Type B pancreatic cell (in vitro differentiated cells): ENCODE measurements at places on chromosomes 16 and 17. TPM values are rescaled to one million over a fixed set of nuclear protein-coding genes. Genes with fewer than 3 reads are reported as not detected.

DNA sequence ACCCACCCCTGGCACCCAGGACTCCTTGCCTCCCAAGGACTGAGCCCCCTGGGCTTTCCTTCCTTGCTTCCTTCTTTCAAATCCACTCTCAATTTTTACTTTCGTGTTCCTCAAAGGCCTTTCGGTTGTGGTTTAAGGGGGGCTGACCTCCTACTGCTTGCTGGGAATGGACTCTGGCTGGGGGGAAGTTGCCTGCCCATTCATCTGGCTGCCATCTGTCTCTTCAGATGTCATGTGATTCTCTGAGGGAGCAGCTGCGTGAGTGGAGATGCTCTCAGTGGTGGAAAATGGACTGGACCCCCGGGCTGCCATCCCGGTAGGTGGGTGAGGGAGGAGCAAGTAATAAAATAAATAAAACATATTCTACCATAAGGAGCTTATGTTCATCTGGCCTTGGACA lies 93.8 kb upstream of the RPRML start:
- no peak for DNase-seq

DNA sequence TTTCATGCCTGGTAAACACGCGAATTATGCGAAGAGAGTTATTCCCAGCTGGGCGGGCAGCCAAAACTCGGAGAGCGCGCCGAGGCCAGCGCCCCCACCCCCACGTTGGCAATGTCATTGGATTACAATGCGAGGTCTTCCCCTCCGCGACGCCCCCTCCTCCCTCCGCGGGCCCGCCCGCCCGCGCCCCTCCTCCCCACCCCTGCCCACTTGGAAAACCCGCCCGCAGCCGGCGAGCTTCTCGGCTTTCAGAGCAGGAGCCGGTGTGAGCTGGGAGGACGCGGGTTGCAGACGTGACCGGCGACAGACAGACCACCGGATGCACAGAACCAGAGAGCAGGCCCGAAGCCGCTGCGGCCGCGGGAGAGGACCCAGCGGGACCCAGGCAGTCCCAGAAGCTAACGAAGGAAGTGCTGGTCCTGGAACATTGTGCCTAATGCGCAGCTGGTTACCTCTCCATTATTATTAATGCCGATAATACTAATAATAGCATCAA lies 4.0 kb downstream of the NOG start:
- DNase-seq: peak; percentile 74

DNA sequence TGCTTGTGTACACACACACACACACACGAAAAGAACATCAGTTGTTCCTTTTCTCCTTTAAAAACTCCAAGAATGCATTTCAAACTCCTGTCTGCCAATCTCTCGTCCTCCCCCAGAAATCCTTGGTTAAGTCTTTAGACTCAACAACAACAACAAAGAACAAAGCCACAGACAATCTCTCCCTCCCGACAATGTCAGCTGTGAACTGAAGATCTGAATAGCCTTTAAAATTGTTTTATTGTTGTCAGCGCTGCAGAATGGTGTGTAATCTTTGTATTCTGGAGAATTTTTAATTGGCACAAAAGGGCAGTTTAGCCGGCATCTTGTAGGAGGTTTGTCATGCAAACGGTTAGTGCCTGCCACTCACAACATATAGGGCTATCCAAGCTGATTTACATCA lies 219.5 kb downstream of the MSI2 start:
- DNase-seq: no peak

DNA sequence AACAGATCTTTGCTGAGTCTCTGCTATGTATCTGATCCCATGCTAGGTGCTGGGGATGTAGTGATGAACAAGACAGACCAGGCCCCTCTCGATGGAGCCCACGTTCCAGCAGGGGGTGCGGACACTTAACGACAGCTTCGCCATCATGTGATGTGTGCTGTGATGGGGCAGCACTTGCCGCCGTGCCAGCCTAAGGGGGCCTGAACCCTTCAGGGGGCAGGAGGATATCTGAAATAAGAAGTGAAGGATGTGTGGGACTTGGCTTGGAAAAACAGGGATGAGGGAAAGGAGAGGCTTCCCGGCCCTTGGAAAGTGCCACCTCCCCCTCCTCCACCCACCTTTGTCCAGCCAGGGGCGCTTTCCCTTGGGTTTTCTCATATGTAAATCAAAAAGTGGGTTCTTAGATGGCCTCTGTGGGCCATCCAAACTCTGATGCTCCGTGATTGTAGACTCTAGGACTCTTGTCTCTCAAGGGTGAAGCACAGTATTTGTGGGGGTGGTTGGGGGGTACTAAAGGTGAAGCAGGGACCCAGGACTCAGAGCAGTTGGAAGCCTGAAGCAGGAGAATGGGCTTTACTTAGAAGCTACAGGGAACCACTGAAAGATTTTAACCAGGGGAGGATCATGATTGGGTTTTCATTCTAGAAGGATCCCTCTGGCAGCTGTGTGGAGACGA lies 4.0 kb upstream of the DLX3 start:
- no peak for DNase-seq

- no peak for DNase-seq
Measured at GRCh38 chr16:17940584-17941364, 395.8 kb downstream of the NPIPA8 start.

C1QL1 gene
- 15.6 and 76.5 TPM in 2 replicates for total RNA-seq
